ENCODE measurements at places on chromosomes 6 and 20. TPM values are rescaled to one million over a fixed set of nuclear protein-coding genes. Genes with fewer than 3 reads are reported as not detected.

CST4 gene
- not detected for polyA plus RNA-seq

- no peak for DNase-seq
Measured at GRCh38 chr6:156719720-156720563, 57.2 kb upstream of the ARID1B start.

GRCh38 chr6:114862819-114863218 lies 520.0 kb upstream of the HS3ST5 start:
- no peak for DNase-seq

- DNase-seq = no peak
Measured at GRCh38 chr6:134374491-134375219, 56.7 kb upstream of the SGK1 start.

DNA sequence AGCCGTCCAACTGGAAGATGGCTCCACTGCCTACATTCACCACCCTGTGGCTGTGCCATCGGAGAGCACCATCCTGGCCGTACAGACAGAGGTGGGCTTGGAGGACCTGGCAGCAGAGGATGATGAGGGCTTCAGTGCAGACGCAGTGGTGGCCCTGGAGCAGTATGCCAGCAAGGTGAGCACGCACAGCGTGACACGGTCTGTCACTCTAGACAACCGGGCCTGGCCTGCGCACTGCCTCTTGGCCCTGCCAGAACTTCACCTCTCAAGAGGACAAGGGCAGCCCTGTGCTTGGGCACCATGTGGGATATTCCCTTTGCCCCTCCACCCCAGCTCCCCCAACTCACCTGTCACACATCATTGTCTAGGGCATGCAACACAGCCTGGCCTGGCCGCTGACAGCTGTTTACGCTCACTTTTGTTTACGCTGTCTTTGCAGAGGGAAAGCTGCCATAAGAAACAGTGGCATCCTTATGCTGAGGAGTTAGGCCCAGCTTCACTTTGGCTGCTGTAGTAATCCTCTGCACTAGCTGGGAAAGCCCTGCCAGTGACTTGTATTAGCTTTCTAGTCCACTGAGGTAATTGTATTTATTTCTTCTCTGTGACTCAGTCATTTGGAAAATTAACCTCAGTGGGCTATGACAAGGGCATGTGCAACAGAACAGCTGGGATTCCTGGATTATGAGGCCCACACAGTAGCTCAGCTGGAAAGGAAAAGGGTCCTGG lies 9.8 kb upstream of the DEF6 start:
- no peak for DNase-seq

DNA sequence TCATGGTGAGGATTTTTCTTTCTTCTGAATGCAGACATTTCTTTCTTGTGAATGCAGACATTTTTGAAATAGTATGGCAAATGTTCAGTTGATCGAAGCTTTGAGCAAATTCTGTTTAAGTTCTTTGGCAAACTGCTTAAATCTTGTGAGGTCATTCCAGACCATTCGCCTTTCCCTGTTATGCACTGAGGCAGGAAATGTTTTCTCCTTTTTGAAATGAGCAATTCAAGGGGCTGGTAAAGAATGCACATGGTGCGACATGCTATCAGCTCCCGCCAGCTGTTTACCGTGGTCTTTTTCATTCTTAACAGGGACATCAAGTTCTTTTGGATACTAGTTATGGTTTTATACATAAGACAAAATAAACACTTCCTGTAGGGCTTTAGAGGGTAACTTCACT lies 112.0 kb upstream of the CCN2 start:
- no peak for DNase-seq

All from SK-N-SH (cell line).